ENCODE measurements at places on chromosomes 5 and 9.

- no peak for DNase-seq
Observed at GRCh38 chr5:156367597-156367996, 40.6 kb downstream of the SGCD start.

GRCh38 chr5:134585966-134586365 is 46.7 kb downstream of the SAR1B start:
- no peak for DNase-seq

- no peak for DNase-seq
Observed at GRCh38 chr9:79007701-79008483, 563.9 kb upstream of the TLE4 start.

DNA sequence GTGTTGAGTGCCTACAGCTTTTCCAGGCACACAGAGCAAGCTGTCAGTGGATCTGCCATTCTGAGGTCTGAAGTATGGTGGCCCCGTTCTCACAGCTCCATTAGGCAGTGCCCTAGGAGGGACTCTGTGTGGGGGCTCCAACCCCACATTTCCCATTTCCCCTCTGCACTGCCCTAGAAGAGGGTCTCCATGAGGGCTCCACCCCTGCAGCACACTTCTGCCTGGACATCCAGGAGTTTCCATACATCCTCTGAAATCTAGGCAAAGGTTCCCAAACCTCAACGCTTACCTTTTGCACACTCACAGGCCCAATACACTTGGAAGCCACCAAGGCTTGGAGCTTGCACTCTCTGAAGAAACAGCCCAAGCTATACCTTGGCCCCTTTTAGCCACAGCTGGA is 131.3 kb downstream of the DEPDC1B start:
- no peak for DNase-seq

GRCh38 chr9:129328355-129329042 is 150.4 kb upstream of the IER5L start:
- no peak for DNase-seq

DNA sequence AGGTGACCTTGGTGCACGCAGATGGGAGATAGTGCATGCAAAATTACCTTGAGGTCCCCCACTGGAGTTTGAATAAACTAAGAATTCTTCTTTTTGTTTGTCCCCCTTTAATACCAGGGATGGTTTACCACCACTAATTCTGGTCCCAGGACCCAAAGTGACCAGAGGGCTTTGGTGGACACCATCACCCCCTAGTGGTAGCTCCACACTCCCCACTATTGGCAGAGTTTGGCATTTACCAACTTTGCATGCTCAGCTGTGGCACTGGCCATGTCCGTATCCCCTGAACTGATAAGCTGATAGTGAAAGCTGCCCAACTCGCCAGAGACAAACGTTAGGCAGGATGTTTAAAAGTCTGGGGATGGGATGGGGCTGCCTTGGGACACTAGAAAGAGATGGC is 3.3 kb downstream of the ASTN2 start:
- DNase-seq: no peak

DNA sequence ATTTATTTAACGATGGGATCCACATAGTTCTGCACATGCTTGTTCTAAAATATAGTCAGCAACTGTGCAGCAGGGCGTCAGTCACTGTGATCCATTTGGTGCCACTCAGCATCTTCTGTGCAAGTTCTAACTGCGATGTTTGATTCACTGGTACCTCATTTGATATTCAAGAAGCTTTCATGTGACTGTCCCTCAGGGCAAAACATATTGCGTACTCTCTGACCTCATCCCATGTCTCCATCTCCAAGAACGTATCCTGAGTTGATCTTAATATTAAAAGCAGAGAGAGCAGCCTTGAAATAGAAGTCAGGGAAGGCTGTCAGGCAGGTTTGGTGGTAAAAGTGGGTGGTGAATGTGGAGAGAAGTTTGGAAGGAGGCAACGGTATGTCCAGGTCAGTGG is 116.5 kb upstream of the ATP10B start:
- no peak for DNase-seq

GRCh38 chr5:164053123-164053522 is 547.7 kb downstream of the MAT2B start:
- no peak for DNase-seq

GRCh38 chr9:117278020-117278419 is 136.8 kb downstream of the ASTN2 start:
- DNase-seq: no peak

DNA sequence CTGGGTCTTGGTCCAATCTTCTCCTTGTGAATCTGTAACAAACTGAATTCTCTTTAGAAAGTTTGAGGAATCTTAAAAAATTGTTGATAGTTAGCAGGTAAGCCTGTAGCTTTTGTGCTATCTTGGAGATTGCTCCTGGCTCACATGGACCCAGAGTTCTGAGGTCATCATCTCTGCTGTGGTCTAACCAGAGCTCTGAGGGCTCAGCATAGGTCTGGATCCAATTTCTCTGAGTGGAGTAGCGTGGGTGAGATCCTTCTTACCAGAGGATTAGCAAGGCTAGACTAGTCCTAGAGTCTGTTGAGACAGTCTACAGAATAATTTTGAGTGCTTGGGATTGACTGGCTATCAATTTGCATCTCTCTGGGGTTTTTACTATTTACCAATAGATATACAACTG is 60.5 kb upstream of the IL6ST start:
- DNase-seq: no peak

GRCh38 chr5:178536541-178537466 is 53.4 kb downstream of the COL23A1 start:
- DNase-seq: no peak

GRCh38 chr5:55621229-55621628 is 86.5 kb upstream of the PLPP1 start:
- no peak for DNase-seq

GRCh38 chr5:76556511-76557221 is 66.5 kb downstream of the F2RL2 start:
- DNase-seq: no peak

DNA sequence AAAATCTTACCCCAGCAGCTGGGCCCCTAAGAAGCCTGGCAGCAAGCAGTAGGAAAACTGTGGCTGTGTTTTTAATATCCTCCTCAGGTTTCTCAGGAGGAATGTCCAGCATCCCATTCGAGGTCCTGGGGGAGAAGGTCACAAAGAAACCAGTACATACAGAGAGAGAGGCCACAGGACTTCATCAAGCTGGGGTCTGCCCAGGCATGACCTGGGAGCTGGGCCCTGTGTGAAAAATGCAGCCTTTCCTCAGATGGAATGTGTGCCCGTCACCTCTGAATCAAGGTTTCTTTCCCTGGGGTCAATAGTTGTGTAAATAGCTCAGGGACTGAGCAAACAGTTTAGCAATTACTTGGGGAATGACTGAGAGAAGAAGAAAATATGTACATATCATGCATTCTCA is 33.9 kb upstream of the RAD23B start:
- DNase-seq: no peak

DNA sequence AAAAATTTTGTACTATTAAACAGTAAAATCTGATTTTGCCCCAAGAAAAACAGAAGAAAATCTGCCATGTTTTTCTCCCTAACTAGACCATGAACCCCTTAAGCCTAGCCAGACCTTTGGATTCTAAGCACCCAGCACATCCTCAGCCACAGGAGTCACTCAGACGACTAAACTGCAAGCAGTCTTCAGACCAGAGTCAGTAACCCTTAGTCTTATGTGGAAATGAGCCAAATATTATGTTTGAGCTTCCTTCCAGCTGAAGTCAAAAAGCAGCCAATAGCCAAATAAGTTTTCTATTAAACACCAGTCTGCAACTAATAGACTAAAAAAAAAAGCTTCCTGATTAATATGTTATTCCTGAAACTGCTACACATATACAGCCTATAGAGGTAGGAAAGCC is 47.4 kb downstream of the GOLPH3 start:
- DNase-seq: no peak

DNA sequence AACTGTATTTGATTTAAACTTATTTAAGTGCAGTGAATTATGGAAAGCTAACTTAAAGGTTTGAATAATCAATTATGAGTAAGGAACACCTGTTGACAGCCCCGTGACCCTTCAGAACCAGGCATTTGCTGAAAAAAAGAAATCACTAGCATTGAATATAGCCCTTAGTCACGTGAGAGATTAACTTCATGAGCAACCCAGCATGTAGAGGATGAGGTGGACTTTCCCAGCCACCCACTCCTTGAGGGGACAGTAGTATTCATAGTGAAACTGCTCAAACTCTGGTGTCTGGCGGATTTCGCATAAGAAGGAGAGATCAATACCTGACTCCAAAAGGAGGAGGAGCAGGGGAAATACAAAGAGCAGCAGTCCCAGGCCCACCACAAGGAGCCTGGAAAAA is 184.8 kb upstream of the RASEF start:
- no peak for DNase-seq

- DNase-seq: no peak
Observed at GRCh38 chr5:106720367-106720766, 950.4 kb downstream of the EFNA5 start.

DNA sequence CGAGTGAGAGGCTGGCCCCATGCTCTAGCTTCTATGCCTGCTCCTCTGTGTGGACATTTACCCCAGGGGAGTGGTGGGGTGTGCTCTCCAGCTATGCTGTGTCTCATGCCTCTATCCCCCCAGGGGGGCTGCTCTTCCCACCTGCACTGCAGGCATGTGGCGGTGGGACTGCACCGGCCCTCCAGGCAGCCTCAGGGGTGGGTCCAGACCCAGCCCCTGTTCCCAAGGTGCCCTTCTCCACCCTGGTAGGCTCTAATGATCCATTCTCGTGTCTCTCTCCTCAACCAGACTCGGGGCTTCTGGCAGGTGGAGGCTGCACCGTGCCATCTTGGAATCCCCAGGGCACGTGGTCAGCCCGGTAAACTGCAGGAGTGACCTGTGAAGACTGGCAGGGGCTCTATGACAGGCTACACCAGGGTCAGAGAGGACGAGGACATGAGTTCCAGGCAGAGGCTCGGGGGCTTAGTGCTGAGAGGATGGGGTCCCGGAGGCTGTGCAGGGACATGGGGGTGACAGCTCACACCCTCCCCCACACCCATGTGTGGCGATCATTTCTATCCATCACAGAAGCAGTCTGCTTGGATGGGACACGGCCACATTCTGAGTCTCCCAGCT is 22.7 kb upstream of the COL5A1 start:
- no peak for DNase-seq

GRCh38 chr9:126743041-126743440 is 61.8 kb upstream of the ZBTB43 start:
- DNase-seq: no peak

DNA sequence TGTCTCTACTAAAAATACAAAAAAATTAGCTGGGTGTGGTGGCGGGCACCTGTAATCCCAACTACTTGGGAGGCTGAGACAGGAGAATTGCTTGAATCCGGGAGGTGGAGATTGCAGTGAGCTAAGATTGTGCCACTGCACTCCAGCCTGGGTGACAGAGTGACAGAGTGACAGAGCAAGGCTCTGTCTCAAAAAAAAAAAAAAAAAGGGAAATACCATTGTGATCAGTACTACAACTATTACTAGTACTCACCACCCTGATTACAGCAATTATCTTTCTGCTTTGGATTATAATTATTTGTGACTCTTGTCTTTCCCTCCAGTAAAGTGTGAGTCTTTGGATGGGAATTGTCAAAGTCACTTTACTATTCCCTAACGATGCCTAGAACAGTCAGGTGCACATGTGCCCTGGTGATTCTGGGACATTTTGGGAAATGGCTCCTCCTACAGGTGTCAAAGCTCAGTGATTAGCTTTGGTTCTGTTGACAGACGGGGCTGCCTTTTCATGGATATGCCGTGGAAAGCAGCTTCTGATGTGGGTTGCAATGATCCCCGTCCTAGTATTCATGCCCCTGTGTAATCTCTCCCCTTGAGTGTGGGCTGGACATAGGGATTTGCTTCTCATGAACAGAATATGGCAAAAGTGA is 31.8 kb upstream of the FRRS1L start:
- no peak for DNase-seq

Measured in NCI-H1048 (cell line).